ENCODE measurements at places on chromosomes 3 and 15. TPM values are rescaled to one million over a fixed set of nuclear protein-coding genes. Genes with fewer than 3 reads are reported as not detected.

DNA sequence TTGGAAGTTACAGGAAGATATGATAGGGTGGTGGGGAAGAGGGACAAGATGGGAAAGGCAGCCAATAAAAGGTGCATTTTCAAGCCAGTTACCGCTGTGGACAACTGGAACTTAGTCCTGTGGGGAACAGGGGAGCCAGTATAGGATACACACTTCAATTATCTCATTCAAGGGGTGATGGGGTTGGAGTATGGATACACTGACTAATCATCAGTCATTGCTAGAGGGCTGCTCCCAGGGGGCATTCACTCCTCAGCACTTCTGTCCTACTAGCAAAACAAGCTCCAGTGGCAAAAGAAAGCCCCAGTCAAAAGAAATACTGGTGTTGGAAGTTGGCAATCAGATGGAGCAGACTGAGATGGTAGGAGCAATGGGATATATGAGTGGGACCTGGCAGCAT lies 183.4 kb upstream of the GADL1 start:
- DNase-seq = no peak

- no peak for DNase-seq
These were observed 220.7 kb downstream of the MEIS2 start for GRCh38 chr15:36879568-36880222.

GRCh38 chr3:8623741-8624140 lies 20.9 kb downstream of the SSUH2 start:
- DNase-seq = no peak

DNA sequence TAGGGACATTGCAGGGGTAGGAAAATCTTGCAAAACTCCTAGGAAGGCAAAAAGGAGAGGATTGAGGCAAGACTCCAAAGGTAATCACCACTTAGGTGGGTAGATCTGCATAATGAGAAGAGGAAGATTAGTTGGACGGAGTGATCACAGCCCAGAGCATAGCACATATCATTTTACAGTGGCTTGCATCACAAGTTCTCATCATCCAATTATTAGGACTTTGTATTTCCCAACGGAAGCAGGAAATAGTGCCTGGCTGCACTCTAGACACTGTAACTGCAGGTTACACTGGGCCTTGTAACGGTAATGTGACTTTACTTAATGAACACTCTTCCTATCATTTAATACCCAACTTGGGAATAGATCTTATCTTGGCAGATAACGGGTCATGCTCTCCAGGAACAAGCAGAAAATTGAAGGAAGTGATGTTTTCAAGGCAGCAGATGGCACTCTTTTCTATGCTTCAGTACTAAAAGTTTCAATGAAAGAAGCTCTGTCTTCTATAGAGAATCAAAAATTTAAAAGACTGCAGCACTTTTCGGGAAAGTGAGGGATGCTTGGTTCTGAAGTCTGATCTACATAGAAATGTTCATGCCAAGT lies 101.9 kb upstream of the KCNMB2 start:
- DNase-seq = no peak

DNA sequence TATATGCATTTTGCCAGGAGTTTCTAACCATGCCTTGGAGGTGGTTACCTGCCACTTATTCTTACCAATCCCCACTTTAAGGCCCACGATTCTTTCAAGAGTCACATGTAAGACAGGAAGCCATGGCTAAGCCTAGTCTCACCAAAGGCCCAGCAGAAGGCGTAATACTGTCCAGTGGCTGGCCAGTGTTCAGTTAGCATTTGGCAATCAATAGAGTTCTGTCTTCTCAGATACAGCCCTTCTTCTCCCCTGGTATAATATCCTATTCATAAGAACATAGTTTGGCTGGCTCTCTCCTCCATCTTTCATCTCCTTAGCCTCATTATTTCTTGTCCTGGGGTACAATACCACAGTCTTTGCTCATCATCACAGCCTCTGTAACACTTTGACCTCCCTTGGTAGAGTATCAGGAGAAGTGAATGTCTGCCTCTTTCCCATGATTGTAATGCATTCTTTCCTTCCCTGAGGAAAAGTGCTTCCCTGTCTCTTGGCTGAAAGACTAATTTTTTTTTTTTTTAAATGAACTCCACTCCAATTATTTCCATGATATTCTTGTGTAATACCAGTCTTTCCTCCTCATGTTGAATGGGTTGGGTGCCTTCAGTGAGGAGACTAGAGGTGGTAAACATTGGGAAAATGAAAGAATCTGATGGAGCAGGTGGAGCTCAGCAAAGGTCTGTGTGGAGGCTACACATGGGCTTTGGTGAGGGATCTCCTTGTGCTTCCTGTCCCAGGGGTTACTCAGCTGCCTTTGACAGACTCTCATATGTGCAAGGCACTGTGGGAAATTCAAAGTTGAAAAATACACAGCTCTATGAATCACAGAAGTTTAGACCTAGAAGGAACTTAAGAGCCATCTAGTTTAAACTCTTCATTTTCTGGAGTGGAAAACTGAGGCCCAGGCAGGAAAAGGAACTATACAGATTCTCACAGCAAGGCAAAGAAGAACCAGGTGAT lies 218.2 kb downstream of the P3H2 start:
- DNase-seq = no peak

GRCh38 chr3:149134575-149134974 lies 5.1 kb downstream of the HPS3 start:
- no peak for DNase-seq

DNA sequence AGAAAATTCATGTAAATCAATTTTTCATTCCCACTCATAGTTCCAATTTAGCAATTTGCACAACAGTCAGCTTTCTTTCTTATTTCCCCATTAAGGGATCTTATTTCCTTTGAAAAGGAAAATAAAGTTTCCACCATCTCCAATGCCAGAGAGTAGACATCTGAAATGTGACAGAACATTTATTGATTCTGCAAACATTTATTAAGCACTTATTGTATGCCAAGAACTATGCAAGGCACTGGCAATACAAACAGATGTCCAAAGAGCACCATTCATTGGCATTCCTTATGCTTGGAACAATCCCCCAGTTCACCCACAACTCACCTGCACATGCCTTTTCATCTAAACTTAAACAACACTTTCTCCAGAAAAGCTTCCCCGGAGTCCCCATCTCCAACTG lies 2.5 kb upstream of the TFDP2 start:
- no peak for DNase-seq

DNA sequence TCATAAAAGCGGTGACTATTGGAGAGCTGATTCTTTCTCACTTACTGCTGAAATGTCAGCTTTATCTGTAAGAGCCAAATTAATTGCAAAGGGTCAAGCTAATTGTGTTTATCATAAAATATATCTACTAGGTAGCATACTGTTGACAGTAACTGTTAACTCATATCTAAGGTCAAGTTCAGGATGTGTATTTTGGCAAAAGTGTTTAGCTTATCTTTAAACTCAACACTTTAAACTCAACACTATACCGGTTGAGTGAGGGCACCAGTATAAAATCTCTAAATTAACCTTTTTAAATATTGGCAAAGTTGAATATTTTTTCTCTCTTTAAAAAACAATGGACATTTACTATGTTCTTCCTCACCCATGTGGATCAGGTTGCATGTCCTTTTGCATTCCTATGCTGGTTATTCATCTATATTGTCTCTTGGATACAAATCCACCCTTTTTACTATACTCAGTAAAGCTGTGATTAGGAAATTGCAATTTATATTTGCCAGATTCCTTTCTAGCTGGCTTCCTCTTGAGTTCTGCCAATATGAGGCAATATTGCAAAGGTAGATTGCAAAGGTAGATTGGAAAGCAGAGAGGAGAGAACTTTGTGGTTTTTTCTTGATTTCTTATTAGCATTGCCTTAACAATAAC lies 344.6 kb upstream of the DCBLD2 start:
- DNase-seq = no peak

FANCD2OS gene
- polyA plus RNA-seq = not detected

CNOT10 gene
- 24.1 TPM for polyA plus RNA-seq

All from ovary (tissue), 10 donors.